ENCODE measurements at places on chromosomes 2 and 18. TPM values are rescaled to one million over a fixed set of nuclear protein-coding genes. Genes with fewer than 3 reads are reported as not detected.

DCTN1 gene
- 202 TPM for total RNA-seq

PTPRN gene
- total RNA-seq = 3.2 TPM

NEUROD1 gene
- 2.5 TPM for total RNA-seq

STPG4 gene
- total RNA-seq = 0.26 TPM

RAD51AP2 gene
- 0.16 TPM for total RNA-seq

PFN4 gene
- total RNA-seq = 1.3 TPM

POTEJ gene
- total RNA-seq = not detected

TMEM163 gene
- 0.71 TPM for total RNA-seq

TXNDC2 gene
- not detected for total RNA-seq

SETBP1 gene
- total RNA-seq = 38.9 TPM

C18orf54 gene
- 27.9 TPM for total RNA-seq

HOXD13 gene
- not detected for total RNA-seq

GLI2 gene
- 49.1 TPM for total RNA-seq

ZSWIM2 gene
- total RNA-seq = not detected

ZAP70 gene
- total RNA-seq = 2.4 TPM

MPP4 gene
- 0.18 TPM for total RNA-seq

MTX2 gene
- total RNA-seq = 25.6 TPM

RUFY4 gene
- not detected for total RNA-seq

SERPINB7 gene
- not detected for total RNA-seq

TCF4 gene
- 82.5 TPM for total RNA-seq

ANKZF1 gene
- 36.4 TPM for total RNA-seq
